ENCODE measurements at places on chromosomes 2 and 18.

DNA sequence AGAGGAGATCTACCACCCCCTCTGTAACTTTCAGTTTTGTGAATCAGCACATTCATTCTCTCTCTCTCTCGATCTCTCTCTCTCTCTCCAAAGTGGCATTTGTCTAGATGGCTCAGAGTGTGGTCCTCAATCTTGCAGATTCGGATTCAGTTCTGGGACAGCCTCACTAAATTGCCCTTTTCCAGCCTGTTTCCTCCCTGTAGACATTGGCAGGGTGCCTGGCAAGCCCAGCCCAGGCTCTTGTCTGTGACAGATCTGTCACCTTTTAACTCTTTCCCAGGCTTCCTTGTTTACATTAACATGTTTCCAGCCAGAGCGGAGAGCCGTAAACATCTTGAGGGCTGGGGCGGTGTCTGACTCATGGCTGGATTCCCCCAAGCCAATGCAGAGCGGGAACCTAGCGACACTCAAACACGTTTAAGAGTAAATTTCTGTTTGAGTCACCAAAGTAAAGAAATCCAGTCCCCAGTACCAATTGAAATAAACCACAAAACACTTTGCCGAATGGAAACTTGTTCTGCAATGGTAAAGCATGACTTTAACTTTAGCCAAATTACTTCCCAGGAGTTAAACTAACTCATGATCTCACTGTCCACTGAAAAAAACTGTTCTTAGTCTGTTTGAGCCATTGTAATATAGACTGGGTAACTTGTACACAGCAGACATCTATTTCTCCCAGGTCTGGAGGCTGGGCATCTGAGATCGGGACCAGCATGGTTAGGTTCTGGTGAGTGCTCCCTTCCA lies 6.6 kb upstream of the CYP27C1 start:
- DNase-seq: no peak

GRCh38 chr2:32688541-32688940 lies 60.7 kb downstream of the TTC27 start:
- DNase-seq: no peak

GRCh38 chr2:20697322-20697934 lies 30.5 kb downstream of the GDF7 start:
- no peak for DNase-seq

DNA sequence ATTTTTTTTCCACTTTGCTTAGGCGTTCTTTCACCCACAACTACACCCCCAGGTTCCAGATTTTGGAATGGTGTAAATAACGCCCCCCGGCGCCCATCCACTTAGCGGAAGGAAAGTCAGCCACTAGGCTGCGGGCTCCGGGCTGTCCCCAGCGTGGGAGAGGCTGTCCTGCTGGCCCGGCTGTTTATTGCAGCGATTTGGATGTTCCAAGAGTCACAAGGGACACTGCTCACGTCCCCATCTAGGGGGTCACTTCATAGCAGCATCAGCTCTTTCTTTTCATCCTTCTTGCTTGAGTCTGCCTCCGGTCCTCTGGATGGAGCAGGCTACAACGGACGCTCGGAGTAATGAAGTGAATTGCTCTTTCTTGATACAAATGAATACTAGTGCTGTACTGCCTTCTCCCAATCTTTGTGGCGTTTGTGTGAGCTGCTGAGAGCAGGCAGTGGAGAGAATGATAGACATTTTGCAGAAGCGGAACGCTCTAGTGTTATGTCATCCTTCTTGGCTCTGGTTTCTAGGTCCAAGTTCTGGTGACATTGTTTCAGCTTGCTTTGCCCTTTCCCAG lies 50.7 kb upstream of the PAIP2B start:
- no peak for DNase-seq

All from activated CD8-positive, alpha-beta memory T cell treated with anti-CD3 and anti-CD28 coated beads for 4 hours (primary cell).